ENCODE measurements at places on chromosomes 2 and 18. TPM values are rescaled to one million over a fixed set of nuclear protein-coding genes. Genes with fewer than 3 reads are reported as not detected.

Gene LYG1
- 0.58 TPM for total RNA-seq

- no peak overlapping the region for H3K4me3 ChIP-seq
- no peaks in the 10 kb centered on the region for H3K27me3 ChIP-seq
- H3K4me1 ChIP-seq: no peaks in the 10 kb centered on the region
- no peak overlapping the region for H3K27ac ChIP-seq
- H3K36me3 ChIP-seq: no peaks in the 10 kb centered on the region
- no peak for DNase-seq
These were observed 28.6 kb upstream of the CUL3 start for GRCh38 chr2:224613543-224614286.

DNA sequence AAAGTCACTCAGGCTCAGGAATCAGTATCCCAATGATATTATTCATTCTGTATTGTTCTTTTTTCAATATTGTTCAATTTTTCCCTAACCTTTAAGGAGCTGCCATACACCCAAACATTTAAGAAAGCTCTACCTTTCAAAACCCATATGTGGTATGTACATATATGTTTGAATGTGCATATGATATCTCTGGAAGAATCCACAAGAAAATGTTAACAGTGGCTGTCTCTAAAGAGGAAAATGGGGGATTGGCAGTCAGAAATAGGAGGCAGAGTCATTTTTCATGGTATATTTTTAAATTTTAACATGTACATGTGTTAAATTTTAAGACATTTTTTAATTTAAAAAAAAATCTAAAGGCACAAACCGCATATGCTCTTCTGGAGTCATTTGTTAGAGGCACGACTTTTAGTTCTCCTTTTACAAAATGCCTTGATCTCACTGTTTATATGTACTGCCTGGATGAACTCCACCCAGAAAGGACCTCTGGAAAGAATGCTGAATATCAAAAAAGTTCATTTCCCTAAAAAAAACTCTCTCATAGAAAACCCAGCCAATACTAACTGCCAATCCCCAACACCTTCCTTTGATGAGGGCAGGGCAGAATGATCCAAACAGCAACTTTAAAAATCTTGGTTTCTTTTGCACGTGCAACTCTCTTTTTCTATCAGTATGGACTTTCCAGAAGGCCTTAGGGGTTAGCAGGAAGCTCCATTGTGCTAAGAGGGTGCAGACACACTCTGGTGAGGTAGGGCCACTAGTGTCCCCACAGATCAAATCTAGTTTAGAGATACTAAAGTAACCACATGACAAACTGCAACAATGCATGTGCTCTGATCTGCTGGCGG lies 23.6 kb downstream of the KCTD1 start:
- no peaks in the 10 kb centered on the region for H3K4me1 ChIP-seq
- H3K36me3 ChIP-seq: no peaks in the 10 kb centered on the region
- no peak overlapping the region for H3K27ac ChIP-seq
- H3K4me3 ChIP-seq: no peak overlapping the region
- H3K27me3 ChIP-seq: no peaks in the 10 kb centered on the region
- DNase-seq: no peak

GRCh38 chr2:10499911-10500521 lies 51.9 kb upstream of the ODC1 start:
- H3K27me3 ChIP-seq: no peaks in the 10 kb centered on the region
- no peak overlapping the region for H3K27ac ChIP-seq

Gene LOXHD1
- total RNA-seq: not detected

GRCh38 chr2:190318931-190319554 lies 583 bp downstream of the HIBCH start:
- H3K27ac ChIP-seq: no peak overlapping the region
- no peaks in the 10 kb centered on the region for H3K27me3 ChIP-seq
- H3K4me1 ChIP-seq: peaks cover 26% of the 10 kb centered on the region
- no peaks in the 10 kb centered on the region for H3K36me3 ChIP-seq
